Esophagus squamous epithelium (tissue), 5 donors: ENCODE measurements at places on chromosomes 12 and 14.

- DNase-seq: no peak
- no peak overlapping the region for H3K4me3 ChIP-seq
- peaks cover 28% of the 10 kb centered on the region for H3K4me1 ChIP-seq
- H3K27me3 ChIP-seq: no peaks in the 10 kb centered on the region
Measured at GRCh38 chr12:130286041-130286440, 51.6 kb upstream of the PIWIL1 start.

GRCh38 chr14:51293912-51294389, 53.9 kb downstream of the TMX1 start:
- H3K27ac ChIP-seq: peak overlapping the region; percentile 63
- no peaks in the 10 kb centered on the region for H3K27me3 ChIP-seq
- no peak for DNase-seq
- H3K36me3 ChIP-seq: no peaks in the 10 kb centered on the region
- H3K4me1 ChIP-seq: peaks cover 42% of the 10 kb centered on the region

DNA sequence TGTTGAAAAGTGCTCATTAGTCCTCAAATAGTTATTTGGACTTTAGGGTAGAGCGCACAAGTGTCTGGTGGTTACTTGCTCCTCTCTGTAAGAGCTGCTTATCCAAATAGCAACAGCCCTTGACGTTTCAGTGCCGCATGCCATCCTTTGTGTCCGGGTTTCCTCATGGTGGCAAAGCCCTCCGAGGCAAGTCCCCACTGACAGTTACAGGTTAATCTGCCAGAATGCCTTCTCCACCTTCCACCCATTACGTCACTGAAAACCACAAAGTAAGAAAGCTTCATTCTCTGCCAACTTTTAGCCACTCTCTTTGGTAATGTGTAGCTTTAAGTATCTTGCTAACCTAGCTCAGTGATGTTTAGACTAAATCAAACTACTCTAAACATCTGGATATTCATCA, 78.6 kb downstream of the POLR3B start:
- no peaks in the 10 kb centered on the region for H3K27me3 ChIP-seq
- no peak for DNase-seq
- no peaks in the 10 kb centered on the region for H3K4me1 ChIP-seq
- H3K27ac ChIP-seq: no peak overlapping the region
- no peak overlapping the region for H3K4me3 ChIP-seq
- H3K36me3 ChIP-seq: no peaks in the 10 kb centered on the region

GRCh38 chr14:101365329-101366158, 195.8 kb upstream of the DIO3 start:
- DNase-seq: no peak
- no peak overlapping the region for H3K4me3 ChIP-seq
- H3K36me3 ChIP-seq: no peaks in the 10 kb centered on the region
- no peaks in the 10 kb centered on the region for H3K4me1 ChIP-seq
- no peaks in the 10 kb centered on the region for H3K27me3 ChIP-seq
- peak overlapping the region; percentile 70 for H3K27ac ChIP-seq

DNA sequence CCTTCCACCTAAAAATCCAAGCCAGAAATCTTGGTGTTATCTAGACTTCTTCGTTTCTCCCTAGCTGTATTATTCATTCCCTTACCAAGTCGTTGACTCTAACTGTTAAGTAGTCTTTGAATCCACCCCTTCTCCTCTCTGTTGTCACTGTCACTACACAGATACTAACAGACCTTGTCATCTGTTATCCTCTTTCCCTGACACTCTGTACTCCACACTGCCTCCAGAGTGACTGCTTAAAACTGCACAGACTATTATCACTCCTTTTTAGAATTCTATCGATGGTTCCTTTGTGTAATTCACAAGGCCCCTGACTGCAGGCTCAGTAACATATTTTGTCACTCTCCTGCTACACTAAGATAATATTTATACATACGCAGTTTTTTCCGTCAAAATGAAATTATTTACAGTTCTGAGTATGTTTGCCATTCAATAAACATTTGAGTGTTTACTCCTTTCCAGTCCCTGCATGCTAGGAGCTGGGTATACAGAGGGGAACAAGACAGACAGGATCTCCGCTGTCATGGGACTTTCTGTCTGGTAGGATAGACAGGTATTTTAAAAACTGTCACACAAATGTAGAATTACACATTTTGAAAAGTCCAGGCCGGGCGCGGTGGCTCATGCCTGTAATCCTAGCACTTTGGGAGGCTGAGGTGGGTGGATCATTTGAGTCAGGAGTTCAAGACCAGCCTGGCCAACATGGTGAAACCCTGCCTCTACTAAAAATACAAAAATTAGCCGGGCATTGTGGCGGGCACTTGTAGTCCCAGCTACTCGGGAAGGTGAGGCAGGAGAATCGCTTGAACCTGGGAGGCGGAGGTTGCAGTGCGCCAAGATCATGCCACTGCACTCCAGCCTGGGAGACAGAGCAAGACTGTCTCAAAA, 3.8 kb downstream of the MARS1 start:
- H3K4me1 ChIP-seq: peaks cover 5% of the 10 kb centered on the region
- peaks cover 64% of the 10 kb centered on the region for H3K36me3 ChIP-seq
- H3K27me3 ChIP-seq: no peaks in the 10 kb centered on the region
- no peak for DNase-seq
- H3K27ac ChIP-seq: no peak overlapping the region

GRCh38 chr14:58637040-58637390, 747 bp upstream of the DACT1 start:
- no peaks in the 10 kb centered on the region for H3K36me3 ChIP-seq
- no peaks in the 10 kb centered on the region for H3K4me1 ChIP-seq

DNA sequence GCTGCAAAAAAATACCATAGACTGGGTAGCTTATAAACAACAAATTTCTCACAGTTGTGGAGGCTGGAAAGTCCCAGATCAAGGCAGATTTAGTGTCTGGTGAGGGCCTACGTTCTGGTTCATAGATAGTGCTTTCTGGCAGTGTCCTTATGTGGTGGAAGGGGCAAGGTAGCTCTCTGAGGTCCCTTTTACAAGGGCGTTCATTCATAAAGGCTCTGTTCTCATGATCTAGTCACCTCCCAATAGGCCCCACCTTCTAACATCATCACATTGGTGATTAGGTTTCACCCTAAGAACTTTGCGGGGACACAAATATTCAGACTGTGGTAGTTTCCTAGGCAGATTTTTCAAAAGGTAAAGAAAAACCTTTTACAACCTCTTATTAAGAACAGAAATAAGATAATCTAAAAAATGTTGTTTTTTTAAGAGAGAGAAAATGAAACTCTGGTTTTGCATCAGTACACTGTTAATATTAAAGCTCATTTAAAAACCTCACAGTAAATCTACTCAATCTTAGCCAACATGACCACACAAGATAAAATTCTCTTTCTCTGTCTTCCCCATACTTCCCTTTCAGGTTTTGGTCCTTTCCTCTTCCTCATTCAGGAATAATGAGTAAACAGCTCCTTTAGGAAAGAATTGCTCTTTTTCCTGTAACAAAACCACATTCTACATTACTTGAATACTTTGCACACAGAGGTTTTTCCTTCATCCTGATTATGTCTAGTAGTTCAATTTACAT, 117.5 kb downstream of the UNC79 start:
- no peak overlapping the region for H3K27ac ChIP-seq
- H3K4me3 ChIP-seq: no peak overlapping the region
- H3K36me3 ChIP-seq: no peaks in the 10 kb centered on the region
- no peak for DNase-seq
- H3K27me3 ChIP-seq: no peaks in the 10 kb centered on the region
- H3K4me1 ChIP-seq: no peaks in the 10 kb centered on the region

DNA sequence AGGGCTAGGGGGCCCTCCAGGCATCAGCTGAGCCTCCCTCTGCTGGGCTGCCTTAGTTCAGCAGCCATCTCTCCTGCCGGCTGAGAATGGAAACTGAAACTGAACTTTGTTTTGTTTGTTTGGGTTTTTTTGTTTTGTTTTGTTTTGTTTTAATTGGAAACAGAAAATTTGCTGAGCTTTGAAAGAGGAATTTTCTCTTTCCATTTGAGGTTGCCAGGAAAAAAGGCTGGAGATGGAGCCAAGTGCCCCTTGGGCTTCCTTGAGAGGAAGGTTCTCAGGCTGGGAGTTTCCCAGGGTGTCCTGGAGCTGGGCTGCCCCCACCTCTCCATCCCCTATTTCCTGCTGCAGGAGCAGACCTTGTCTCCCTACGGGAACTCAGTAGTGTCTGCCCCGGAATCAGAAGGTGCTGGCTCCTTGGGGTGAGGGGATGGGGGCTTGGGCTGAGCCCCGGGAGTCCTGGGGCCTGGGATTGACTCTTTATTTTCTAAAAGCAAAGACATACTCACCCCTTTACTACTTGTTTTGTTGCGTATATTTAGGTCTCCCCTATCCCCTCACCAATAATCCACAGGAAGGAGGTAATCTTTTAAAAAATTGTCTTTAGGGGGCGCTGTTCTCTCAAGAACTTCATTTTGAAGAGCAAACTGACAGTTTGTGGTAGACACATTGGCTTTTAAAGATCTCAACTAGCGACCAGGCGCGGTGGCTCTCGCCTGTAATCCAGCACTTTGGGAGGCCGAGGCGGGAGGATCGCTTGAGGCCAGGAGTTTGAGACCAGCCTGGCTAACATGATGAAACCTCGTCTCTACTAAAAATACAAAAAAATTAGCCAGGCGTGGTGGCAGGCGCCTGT, 21.3 kb upstream of the OASL start:
- peak overlapping the region; percentile 79 for H3K27ac ChIP-seq
- no peak for DNase-seq
- peaks cover 15% of the 10 kb centered on the region for H3K4me1 ChIP-seq
- no peaks in the 10 kb centered on the region for H3K36me3 ChIP-seq
